Stimulated activated CD4-positive, alpha-beta T cell treated with anti-CD3 and anti-CD28 coated beads, Interleukin-1b, Interleukin-23, amount 100 ng/mL, for 48 hours (primary cell): ENCODE measurements at places on chromosomes 1 and 21.

GRCh38 chr1:95431235-95431634 lies 197.2 kb downstream of the RWDD3 start:
- no peak for DNase-seq

DNA sequence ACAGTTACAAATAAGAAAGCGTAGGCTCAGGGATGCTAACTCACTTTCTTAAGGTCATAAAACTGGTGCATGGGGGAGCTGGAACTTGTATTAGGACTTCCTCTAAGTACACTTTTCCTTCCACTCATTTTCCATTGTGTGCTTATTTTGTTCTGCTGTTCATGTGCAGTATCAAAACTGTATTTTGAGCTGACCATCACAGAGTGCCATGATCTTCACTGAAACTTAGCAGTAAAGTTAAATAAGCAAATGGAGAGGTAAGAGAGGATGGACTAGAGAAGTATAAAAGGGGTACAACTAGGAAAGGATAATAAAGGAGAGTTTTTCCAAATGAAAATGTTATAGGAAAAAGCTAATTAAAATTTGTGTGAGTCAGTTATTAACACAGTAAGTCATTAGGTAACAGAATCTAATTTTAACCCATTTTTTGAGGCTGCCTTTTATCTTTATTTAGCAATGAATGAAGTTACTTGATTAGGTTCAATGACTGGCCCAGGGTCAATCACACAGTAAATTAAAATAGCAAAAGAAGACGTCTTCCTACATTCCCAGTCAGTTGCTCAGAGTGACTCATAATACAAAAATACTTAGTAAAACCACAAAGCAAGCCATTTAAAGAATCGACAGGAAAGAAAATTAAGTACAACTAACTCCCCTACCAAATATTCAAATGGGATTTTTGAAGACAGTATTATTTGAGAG lies 165.8 kb upstream of the C1orf105 start:
- no peak for DNase-seq

- no peak for DNase-seq
Observed at GRCh38 chr1:244778344-244778743, 57.1 kb upstream of the COX20 start.

DNA sequence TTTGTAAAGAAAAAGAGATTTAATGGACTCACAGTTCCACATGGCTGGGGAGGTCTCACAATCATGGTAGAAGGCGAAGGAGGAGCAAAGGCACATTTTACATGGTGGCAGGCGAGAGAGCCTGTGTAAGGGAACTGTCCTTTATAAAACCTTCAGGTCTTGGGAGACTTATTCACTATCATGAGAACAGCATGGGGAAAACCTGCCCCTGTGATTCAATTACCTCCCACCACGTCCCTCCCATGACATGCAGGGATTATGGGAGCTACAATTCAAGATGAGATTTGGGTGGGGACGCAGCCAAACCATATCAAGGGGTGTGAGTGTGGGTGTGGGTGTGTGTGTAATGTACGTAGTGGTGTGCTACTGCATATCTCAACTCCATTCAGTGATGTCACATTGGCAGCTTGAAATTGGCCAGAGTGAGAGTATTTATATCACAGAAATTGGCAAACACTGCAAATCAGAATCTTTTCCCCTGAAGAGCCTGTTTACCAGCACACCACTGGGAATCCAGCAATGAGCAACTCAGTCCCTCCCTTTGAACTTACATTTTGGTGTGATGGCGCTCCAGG lies 5.4 kb downstream of the ARHGEF10L start:
- DNase-seq = no peak

DNA sequence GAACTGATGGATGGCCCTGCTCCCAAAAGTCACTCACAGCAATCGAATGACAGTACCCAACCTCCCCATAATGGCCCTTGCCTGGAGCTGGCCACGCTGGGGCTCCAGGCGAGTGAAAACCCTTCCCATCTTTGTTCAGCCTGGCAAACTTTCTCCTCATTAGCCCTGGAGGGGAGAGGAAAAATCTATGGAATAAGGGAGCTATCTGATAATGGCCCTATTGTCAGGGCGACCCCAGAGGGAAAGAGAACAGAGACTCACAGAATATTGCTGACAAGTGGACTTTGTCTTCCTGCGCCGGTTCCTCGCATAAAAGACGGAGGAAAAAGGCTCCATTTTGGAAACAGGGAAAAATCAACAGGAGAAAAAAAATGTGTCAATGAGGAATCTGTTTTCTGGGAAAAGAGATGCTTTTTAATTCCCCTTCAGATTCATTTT lies 13.0 kb upstream of the ARHGEF16 start:
- no peak for DNase-seq

GRCh38 chr1:89310976-89311375 lies 38.3 kb upstream of the GBP5 start:
- DNase-seq = no peak

GRCh38 chr1:115068826-115069585 lies 20.3 kb downstream of the TSPAN2 start:
- no peak for DNase-seq

- no peak for DNase-seq
Observed at GRCh38 chr1:76835203-76835602, 32.1 kb upstream of the ST6GALNAC5 start.

DNA sequence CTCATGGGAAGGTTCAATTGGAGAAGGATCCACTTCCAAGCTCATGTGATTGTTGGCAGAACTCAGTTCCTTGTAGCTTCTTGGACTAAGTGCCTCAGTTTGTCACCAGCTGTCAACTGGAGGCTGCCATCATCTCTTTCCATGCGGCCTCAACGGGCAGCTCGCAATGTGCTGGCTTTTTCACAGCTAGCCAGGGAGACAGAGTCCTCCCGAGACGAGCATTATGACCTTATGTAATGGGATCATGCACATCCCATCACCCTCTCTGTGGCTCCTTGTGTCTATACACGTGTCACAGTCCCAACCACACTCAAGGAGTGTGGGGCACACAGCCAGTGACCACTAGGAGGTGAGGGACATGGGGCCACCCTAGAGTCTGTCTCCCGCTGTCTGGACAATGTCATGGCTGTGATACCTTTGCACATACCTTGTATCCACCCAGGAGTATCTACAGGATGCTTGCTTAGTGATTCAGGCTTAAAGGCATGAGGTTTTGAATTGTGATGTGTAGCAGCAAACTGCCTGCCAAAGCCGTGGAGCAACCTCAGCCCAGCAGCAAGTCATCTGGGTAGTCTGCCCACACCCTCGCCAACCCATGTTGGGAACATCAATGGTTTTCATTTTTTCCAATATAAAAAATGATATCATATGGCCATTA lies 3.9 kb upstream of the KRTAP10-6 start:
- no peak for DNase-seq
